ENCODE measurements at places on chromosomes 4 and X.
A peak's percentile ranks its signal among the peaks of the same experiment; 100 is the strongest.

GRCh38 chr4:129384974-129385373, 289.0 kb downstream of the C4orf33 start:
- no peak for DNase-seq

GRCh38 chr4:54165011-54165410, 64.1 kb upstream of the PDGFRA start:
- no peak for DNase-seq

GRCh38 chrX:129875669-129876068, 30.3 kb upstream of the UTP14A start:
- DNase-seq = no peak

- DNase-seq = no peak
Observed at GRCh38 chr4:88754796-88755195, 57.2 kb upstream of the NAP1L5 start.

DNA sequence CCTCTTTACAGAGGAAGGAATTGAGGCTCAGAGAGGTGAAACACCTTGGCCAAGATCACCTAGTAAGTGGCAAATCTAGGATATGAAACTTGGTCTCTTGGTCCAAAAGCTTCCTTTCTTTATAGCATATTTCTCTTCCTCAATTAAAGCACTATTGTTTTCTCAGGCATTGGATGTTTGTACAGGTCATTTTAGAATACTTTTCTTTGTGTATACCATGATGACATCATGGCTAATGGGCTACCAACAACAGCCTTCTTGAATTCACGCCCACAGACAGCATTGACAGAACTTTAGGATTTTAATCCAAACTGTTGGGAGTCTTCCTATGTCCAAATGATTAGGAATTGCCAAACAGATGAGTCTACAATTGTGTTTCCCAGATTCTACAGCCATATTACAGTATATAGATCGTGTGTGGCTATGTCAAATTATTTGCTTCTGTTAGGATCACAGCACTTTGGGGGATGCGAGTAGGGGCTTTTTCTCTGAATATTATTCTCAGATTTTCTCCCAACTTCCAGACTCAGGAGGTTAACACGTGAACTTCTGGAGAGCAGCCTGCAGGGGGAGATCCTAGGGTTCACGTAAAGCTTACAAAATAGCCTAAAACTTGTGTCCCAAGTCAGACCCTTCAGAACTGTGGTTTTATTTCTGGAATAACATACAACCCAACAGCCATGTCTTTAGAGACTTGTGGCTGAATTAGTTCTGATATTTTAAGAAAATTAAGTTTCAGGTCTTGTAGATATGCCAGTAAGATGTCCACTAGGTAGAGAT, 191.8 kb downstream of the SHROOM3 start:
- no peak for DNase-seq

- peak; percentile 22 for DNase-seq
Observed at GRCh38 chrX:129529685-129530281, 6.5 kb upstream of the SMARCA1 start.

- DNase-seq = no peak
Observed at GRCh38 chrX:110509755-110510532, 151.3 kb downstream of the RTL9 start.

DNA sequence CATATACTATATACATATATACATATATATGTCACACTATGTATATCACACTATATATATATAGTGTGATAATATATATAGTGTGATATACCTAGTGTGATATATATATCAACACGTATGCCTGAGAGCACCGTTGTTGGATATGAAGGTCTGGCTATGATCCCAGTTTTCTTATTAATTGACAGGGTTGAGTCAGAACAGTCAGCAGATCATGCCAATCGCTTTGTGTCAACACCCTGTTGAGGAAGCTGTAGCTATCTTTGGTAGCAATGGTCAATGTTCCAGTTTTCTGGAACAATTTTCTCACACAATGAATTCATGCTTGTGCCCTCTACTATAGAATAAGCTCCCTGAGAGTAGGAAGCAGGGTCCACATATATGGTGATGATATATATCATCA, 496.0 kb upstream of the AGA start:
- DNase-seq = no peak

GRCh38 chrX:40661489-40661888, 14.1 kb upstream of the CXorf38 start:
- no peak for DNase-seq

DNA sequence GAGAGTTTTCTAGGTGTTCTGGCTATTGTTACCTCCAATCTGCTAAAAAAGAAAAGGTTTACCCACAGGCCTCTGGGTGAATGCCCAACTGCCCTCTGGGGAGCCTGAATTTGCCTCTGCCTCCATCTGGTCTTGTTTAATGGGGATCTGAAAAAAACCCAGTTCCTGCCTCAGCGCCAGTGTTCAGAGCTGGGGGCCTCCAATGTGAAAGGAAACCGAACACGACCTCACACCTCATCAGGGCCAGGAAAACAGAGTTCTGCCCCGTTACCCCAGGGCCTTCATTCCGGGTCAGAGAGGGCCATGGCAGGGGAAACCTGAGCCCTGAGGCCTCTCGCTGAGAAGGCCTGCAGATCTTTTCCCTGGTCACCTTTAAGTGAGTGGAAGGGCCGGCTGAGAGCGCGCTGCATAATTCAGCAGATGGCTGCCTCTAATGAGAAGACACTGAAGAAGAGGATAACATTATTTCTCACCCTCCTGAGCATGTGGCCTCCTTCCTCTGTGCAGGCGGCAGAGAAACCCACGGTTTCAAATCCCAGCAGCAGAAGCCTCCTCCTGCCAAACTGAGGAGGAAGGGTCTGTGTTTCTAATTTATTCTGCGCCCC, 6.8 kb downstream of the SEPTIN6 start:
- peak; percentile 83 for DNase-seq

All from left hindlimb (tissue), 1 donor.